NCI-H187 treated with DMSO at 0.1 percent for 48 hours (cell line): ENCODE measurements at places on chromosomes 2 and 18.

DNA sequence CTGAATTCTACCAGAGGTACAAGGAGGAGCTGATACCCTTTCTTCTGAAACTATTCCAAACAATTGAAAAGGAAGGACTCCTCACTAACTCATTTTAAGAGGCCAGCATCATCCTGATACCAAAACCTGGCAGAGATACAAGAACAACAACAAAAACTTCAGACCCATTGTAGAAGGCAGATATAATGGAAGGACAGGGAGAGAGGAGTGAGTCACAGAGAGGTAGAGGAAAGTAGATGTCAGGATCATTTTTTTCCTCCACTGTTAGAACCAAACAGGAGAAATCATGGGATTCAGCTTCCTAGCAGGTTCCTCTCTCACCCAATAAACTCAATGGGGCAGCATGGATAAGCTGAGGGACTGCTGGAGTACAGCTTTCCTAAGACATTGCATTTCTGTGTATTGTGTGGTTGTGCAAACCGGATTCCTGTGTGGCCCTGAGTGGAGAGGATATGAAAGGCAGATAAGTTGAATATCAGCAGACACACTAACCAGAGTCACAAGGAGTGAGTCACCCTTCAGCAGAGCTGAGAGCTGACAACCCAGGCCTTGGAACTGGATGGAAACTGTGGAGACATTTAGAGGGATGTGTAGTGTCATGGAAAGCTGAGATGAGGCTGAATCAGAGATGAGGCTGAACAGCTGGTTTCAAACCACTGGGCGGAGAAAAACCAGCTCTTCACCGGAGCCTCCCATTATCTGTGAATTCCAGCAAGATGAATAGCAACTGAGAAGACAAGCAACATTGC is 60.9 kb upstream of the MMADHC start:
- DNase-seq: no peak

- no peak for DNase-seq
Measured at GRCh38 chr2:175309799-175310198, 128.3 kb upstream of the ATP5MC3 start.

GRCh38 chr18:10419420-10420103 is 34.9 kb upstream of the APCDD1 start:
- no peak for DNase-seq

DNA sequence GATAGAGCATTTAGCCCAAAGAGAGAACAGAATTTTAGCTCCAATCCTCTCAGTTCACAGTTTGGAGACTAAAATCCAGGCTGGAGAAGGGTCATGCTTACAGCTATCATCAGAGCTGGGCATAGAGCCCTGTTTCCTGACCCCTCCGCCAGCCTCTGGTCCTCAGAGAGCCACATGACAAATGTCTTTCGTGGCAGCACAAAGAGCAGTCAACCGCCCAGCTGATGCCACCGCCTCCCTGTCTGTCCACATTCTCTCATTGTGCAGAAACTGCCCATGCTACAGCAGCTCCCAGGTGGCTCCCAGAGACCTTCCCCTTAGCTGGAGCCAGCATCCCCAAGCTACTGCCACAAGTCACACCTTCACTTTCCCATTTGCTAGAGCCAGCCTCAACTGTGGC is 7.6 kb downstream of the KCNK3 start:
- DNase-seq: no peak

DNA sequence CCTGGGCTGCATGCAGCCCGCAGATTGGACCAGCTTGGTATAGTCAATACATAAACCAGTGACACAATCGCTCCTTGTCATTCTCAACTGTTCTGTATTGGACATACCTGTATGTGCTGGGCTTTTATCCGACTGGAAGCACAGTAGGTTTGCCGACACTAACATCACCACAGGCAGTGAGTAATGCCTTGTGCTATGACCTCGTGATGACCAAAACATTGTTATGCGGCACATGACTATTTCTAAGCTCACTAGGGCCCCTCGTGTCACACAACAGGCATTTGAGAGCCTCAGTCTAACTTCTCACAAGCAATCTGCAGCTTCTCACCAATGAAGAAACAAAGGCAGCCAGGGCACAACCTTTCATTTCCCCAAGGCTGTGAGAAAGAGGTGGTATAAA is 320.8 kb downstream of the AFF3 start:
- no peak for DNase-seq

DNA sequence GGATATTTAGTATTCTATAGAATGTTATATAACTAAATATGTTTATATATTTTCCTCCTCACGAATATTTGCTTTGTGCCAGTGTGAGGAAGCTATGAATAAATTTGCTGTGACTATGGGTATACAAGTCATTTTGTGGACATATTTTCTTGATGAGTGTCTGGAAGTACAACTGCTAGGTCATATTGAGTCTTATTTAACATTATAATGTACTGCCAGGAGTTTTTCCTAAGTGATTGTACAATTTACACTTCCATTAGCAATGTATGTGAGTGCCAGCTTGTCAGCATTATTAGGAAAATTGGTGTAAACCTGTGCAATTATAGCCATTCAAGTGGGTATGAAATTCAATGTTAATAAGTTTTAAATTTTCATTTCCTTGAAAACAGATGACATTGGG is 1328.9 kb upstream of the TMEFF2 start:
- no peak for DNase-seq
